EL (cell line): ENCODE measurements at places on chromosomes 5 and 9.

DNA sequence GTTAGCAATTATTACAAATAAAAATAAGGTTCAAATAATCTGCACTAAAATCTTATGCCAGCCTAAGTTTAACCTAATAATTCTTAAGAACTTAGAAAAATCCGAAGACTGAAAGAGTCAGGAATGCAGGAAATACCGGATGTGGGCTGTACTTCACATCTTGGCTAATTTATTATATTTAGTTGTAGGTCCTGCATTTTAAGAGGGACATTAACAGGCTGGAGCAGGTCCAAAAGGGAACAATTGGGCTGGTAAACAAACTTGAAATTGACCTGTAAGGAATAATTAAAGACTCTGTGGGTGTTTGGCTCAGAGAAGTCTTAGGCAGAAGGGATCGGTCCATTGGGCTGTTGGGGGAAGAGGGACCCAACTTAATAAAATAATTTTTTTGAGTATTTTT, 18.4 kb downstream of the GLRA1 start:
- peak; percentile 64 for DNase-seq

DNA sequence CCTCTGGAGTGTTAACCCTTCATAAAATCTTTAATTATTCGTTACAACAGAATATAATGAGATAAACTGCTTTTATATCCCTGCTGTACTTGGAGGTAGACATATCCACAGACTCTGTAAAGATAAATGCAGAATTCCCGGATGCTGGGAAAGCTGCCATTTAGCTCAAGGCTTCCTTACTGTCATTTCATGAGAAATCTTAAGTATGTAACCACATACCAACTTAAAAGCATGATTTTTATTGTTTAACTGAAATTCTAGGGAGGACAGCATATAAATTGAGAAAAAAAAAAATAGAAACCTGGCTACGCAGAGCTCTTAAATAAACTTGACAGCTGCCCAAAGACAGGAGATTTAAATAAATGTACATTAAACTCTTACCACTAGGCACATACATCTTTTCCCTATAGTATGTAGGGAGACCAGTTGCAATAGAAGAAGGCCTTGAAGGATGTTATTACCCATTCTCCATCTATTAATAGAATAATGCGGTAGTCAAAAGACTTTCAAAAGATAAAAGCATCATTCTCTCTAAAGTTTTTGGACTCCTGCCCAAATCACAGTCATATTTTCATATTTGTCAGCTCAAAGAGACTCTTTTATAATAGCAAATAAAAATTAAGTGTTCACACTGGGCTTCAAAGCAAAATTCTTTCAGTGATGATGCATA, 373.8 kb downstream of the NDUFS4 start:
- DNase-seq = peak; percentile 89

DNA sequence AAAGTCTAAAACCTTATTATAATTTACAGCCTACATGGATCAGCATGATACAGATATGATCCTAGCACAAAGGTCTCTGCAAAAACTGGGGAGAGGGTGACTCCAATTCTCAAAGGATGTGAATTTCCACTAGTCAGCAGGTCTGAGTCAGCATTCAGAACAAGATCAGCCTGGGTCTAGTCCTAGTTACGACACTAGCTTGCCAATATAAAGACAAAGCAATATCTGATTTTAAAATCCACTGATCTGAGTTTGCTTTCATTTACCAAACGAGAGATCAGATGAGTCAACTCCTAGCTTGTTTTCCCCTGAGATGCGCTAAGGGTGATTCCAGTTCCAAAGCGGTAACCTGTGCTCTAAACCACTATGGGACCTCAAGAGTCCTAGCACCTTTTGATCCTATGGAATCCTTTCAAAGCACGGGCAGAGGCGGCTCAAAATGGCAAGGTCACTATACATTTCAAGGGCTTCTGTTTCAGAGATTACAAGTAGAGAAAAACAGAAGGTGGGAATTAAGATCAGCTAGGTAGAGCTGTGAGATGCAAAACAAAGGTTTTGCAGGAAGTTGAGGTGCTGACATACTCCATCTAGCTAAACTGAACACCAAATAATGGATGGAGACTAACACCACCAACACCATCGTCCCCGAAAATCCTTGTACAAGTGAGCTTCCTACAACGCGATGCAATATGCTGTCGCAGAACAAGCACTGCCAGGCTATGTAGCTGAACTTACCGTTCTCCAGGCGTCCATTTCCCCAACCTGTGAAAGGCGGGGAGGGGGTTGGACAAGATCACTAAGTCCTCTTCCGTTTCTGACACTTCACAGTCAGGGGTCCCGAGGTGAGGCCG, 906 bp downstream of the SLC25A51 start:
- DNase-seq = peak; percentile 48

GRCh38 chr5:80597500-80597899, 27.4 kb upstream of the ANKRD34B start:
- DNase-seq = no peak

- DNase-seq = no peak
These were observed 978 bp downstream of the CFAP157 start for GRCh38 chr9:127707766-127708165.

DNA sequence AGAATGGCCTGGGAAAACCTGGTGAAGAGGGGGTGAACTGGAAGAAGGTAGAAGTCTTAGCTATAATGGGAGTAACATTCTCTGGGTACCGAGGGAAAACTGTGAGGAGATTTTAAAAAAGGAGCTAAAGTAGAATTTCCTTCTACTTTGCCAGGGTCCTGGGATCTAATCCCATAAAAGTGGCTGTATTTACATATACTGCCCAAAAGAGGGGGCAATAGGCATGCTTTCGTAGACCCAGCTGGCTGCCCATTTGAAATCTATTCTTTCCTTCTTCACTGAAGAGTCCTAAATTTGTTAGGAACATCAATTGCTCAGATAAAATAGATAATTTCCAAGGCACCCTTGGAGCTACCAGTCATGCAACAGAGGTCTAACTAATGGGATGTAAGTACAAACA, 159.2 kb downstream of the CDC42SE2 start:
- peak; percentile 32 for DNase-seq

GRCh38 chr5:167602067-167602466, 689.4 kb upstream of the WWC1 start:
- no peak for DNase-seq
